CD4-positive, alpha-beta T cell treated with Interleukin-6 at 100 ng/mL for 8 hours (primary cell): ENCODE measurements at places on chromosomes 5 and 9.

GRCh38 chr5:34530637-34531036 is 125.5 kb upstream of the RAI14 start:
- DNase-seq = no peak

GRCh38 chr9:98962181-98962560 is 18.5 kb downstream of the COL15A1 start:
- no peak for DNase-seq

- no peak for DNase-seq
Observed at GRCh38 chr9:29548436-29548835, 1975.2 kb upstream of the C9orf72 start.

- no peak for DNase-seq
Observed at GRCh38 chr5:59259237-59259636, 634.3 kb downstream of the PDE4D start.

DNA sequence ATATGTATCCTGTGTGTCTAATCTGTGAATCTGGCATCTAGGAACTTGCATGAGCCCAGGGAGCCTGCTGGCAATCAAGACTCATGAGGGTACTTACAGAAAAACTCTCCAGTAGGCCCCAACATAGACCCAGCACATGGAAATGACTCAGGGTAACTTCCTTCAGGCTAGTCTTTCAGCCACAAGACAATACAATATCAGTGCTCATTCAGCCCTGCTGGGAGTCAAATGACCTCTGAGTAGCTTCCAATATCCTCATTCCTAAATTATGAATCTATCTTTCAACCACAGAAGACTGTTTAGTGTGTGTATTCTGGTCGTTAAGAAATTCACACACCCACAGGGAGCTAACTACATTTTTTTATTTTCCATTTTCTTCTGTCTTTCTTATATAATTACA is 1273.0 kb downstream of the EFNA5 start:
- DNase-seq = no peak

- DNase-seq = peak; percentile 5
Observed at GRCh38 chr5:126503602-126504104, 80.4 kb downstream of the GRAMD2B start.

GRCh38 chr5:167307042-167307441 is 984.4 kb upstream of the WWC1 start:
- no peak for DNase-seq

- DNase-seq = no peak
Observed at GRCh38 chr9:110153431-110153830, 54.5 kb downstream of the C9orf152 start.

DNA sequence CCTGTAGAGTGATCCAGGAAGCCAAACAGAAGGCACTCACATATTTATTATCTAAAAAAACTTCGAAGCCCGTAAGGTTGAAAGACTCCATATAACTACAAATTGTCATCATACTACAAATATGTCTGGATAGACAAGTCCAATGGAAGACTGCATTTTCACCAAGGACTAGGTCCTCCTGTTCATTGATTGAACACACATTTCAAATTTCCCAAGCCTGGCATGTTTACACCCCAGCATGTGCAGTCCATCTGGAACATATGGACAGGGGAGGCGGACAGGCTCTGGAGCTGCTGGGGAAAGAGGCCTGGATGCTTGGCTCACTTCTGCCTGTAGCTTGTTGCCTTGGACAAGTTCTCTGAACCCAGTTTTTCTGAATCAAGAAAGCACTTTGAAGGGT is 378.7 kb downstream of the ENC1 start:
- DNase-seq = no peak
